ENCODE measurements at places on chromosomes 2 and 18.

DNA sequence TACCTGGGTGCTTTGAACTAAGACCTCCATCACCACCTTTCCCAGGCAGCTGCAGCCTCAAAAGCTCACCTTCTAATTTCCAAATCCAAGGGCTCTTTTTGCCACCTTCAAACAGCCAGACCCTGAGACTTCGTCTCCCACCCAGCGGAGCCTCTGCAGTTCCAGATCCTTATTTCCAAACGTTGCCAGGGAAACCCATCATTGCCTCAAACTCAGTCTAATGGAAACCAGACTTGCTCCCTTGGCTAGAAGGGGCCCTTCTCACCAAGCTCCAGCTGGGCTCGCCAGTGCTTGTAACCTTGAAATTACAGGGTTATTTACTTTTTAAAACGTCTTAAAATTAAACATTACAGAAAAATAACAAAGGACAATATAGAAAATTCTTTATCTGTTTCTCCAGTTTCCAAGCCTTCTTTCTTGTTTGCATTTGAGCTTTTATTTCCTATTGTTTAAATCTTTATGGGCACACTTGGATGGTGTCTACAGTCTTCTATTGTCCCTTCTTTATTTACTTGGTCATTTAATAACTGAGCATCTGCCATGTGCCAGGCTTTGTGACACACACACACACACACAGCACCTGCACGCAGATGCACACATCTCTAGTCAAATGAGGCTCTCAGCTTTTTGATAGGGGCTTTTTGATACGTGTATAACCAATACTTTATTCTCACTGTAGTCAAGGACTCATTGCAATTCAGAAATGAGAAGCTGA, 36.1 kb downstream of the TRPM8 start:
- no peak for DNase-seq

GRCh38 chr2:10085043-10085667, 4.9 kb upstream of the CYS1 start:
- DNase-seq, result no peak

DNA sequence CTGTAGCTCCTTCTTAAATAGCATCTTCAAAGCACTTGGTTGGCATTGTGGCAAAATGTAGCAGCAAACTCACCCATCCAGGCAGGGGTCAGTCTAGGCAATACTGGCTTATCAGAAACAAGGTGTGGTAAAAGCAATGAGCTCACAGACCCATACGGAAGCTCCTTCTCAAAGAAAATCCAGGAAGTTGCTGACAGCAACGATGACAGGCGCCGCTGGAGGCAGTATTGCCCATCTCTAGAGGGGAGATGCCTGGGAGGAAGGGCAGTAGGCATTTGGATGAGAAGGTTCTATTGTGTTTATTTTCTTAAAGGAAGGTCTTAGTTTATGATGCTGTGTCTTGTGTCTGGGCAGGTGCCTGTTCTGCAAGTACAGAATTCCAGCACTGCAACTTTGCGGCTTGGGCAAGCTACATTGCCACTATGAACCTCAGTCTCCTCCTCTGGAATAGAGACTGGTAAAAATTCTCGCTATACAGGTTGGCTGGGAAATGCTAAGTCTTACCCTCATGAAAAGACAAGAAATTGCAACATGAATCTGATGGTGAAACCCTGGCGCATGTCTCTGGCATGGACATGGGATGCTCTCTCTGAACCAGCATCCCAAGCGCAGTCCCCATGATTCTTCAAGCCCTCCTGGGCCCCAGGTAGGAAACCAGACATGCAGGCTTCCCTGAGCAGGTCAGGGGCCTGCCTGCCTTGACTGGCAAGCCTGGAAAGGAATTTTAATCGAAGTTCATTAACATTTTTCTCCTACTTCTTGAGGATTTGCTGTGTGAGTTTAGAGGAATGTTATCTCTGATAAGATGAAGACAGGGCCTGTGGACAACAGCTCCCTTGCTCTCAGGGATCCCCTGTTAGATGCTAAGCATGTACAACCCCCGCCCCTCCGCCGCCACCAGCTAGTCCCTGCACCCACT, 156.0 kb downstream of the TFCP2L1 start:
- no peak for DNase-seq

- DNase-seq, result no peak
These were observed 18.6 kb upstream of the KLHL30 start for GRCh38 chr2:238119756-238120462.

- no peak for DNase-seq
These were observed 11.6 kb upstream of the TUBB6 start for GRCh38 chr18:12296457-12296856.

DNA sequence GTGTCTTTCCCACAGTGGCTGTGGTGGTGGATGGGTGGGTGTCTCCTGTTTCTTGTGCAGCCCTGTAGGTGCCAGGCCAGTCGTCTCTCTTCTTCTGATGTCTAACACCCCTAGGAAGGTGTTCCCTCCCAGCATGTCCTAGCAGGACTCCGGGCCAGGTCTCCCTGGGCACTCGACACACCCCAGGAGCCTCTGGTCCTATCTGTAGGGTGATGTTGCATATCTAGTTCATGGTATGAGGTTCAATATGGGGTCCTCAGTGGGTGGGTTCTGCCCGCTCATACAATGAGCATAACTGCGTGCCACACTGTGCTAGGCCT, 14.4 kb downstream of the NGEF start:
- no peak for DNase-seq

GRCh38 chr18:37639846-37640245, 74.2 kb upstream of the CELF4 start:
- DNase-seq, result no peak

DNA sequence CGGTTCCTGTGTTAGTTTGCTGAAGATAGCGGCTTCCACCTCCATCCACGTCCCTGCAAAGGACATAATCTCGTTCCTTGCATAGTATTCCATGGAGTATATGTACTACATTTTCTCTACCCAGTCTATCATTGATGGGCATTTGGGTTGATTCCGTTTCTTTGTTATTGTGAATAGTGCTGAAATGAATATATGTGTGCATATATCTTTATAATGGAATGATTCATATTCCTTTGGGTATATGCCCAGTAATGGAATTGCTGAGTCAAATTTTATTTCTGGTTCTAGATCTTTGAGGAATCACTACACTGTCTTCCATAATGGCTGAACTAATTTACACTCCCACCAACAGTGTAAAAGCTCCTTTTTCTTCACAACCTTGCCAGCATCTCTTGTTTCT, 255.4 kb upstream of the CDH2 start:
- DNase-seq, result no peak

Measured in stimulated activated CD4-positive, alpha-beta T cell treated with anti-CD3 and anti-CD28 coated beads, Interleukin-15, amount 100 ng/mL, for 1 hour (primary cell).